Tibial nerve (tissue), 4 donors: ENCODE measurements at places on chromosomes 6 and 20.
A peak's percentile ranks its signal among the peaks of the same experiment; 100 is the strongest.

DNA sequence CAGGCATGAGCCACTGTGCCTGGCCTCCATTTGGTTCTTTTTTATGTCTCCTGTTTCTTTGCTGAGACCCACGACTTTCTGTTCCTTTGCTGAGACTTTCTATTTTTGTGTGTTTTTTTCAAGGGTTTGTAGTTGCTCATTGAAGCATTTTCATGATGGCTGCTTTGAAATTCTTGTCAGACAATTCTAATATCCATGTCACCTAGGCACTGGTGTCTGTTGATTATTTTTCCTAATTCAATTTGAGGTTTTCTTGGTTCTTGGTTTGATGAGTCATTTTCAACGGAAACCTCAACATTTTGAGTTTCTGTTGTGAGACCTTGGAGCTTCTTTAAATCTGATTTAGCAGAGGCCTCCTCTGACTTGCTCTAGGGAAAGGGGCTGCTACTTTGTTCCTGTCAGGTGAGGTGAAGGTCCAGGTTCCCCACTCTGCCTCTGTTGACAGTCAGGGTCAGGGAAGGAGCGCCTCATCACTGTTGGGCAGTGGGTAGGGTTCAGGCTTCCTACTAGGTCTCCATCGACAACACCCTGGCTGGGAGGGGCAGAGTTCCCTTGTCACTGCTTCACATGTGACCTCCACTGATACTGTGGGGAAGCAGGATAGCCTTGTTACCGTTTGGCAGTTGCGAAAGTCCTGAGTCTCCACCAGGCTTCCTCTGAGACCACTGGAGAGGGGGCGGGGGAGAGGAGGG, 67.2 kb upstream of the RNF24 start:
- peak; percentile 44 for DNase-seq

GRCh38 chr6:21556968-21557721, 36.4 kb upstream of the SOX4 start:
- peak; percentile 39 for DNase-seq

DNA sequence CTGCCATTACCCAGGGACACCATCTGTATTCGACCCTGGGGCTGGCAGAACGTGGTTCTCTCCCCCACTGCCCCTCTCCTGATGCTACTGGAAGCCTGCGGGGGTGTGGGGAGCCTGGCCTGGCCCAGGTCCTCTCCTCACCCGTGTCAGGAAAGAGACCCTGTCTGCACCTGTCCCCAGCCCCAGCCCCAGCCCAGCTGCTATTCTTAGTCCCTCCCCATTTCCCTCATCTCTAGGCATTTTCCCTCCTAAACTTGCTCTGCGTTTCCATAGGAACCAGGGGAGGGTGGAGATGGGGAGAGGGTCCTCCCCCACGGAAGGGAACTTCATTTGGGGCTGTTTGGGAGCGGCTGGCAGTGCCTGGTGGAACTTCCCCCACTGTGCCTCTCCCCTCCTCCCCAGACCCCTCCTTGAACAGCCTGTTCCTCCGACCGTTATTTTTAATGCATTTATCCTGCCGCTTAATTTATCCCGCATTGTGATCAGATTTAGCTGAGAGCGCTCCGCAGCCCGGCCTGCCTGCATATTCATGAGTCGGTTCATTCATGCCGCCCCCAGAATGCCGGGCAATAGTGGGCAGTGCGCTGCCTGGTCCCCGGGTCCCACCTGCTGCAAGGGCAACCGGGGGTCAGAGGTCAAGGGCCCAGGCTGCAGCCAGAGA, 31.8 kb upstream of the DLGAP4 start:
- no peak for DNase-seq

DNA sequence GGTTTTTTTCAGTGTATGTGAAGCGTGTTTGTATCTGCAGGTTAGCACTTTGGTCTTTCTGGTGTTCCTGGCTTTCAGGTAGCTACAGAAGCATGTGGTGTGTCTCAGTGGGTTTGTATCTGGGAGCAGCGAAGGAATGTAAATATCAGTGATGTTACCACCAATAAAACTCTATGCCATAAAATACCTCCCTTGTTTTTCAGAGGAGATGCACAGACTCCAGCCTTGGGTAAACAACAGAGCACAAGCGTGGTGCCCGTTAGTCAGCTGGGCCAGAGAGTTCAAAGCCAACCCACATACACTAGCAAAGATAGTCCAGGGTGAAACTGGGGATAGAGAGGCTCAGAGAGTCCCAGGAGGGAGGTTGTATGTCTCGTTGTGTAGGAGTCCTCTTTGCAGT, 393.8 kb downstream of the SMOC2 start:
- no peak for DNase-seq

GRCh38 chr6:8642131-8642530, 206.8 kb upstream of the SLC35B3 start:
- DNase-seq: no peak

GRCh38 chr20:45631184-45631583, at the start of gene WFDC9:
TSS of gene WFDC9 (minus strand) at chr20:45631284. CDS start at chr20:45610181, 21,103 bp downstream.
- DNase-seq: no peak

DNA sequence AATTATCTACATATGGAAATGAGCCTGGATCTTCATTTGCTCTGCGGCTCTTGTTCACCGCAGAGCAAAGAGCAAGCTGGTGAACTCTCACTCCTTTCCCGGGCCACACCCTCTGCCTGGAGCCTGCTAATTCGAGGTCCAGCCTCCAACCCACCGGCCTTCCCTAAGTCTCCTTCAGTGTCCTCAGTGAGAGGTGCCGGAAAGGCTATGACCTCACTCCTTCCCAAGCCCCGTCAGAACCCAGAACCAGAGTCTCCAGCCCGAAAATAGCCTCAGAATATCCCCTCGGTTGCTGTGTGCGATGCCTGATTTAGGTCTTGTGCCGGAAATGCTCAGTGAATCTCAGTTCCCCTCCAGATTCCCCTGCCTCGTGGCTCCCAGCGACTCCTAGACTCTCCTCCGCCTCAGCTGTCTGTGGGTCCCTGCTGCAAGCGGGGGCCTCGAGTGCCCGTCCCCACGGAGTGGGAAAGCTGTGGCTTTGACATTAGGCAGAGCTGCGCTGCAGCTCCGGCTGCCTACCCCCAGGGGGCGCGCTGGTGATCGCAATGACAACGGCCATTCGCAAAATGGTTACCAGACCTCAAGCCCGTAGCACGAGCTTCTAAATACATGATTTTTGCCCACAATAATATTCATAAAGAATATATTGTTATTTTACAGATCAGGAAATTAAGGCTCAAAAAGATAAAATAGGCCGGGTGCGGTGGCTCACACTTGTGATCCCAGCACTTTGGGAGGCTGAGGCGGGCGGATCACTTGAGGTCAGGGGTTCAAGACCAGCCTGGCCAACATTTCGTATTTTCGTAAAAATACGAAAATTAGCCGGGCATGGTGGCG, 4.1 kb upstream of the BNIP5 start:
- peak; percentile 86 for DNase-seq

GRCh38 chr6:116431964-116432595, 29.1 kb upstream of the CALHM6 start:
- no peak for DNase-seq

DNA sequence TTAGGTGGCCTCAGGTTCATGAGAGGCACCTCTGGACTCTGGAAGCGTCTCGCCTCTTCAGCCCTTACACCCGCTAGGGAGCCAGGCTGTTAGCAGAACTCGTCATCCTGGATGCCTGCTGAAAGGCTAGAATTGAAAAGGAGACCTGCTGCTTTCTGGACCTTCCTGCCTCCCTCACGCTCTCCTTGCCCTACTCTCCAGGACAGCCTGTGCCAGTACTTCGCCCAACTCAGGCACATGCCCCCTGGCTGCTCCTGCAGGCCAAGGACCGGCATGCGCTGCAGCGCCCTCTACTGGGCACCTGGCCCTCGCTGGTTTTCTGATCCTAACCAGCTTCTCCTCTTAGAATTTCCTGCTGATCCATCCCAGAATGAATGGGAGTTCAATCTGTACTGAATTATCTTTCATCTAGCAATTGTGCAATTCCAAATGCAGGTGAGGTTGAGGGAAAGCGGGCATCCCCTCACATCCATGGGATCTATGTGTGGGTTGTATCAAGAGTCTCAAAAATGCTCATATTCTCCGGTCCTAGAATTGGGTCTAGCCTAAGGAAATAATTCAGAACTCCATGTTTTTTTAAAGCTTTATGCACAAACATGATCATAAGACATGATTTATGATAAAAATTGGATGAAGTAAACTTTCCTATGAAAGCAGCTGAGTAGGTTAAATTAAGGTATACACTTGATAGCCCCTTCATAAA, 78.0 kb downstream of the PTPN1 start:
- DNase-seq: peak; percentile 38

GRCh38 chr6:30325873-30326525, 728 bp upstream of the TRIM39 start:
- DNase-seq: no peak

- no peak for DNase-seq
Measured at GRCh38 chr6:75855052-75855451, 106.0 kb downstream of the MYO6 start.

GRCh38 chr6:53725791-53726575, 60.4 kb upstream of the KLHL31 start:
- DNase-seq: peak; percentile 64

- no peak for DNase-seq
Measured at GRCh38 chr6:26071135-26071534, 16.1 kb upstream of the HFE start.

GRCh38 chr6:17405944-17406245, 12.5 kb downstream of the CAP2 start:
- no peak for DNase-seq

- DNase-seq: no peak
Measured at GRCh38 chr6:79468587-79468986, 68.6 kb downstream of the LCA5 start.

GRCh38 chr6:107121964-107122495, 6.7 kb upstream of the BEND3 start:
- no peak for DNase-seq

GRCh38 chr20:51871943-51872342, 69.6 kb upstream of the SALL4 start:
- no peak for DNase-seq

DNA sequence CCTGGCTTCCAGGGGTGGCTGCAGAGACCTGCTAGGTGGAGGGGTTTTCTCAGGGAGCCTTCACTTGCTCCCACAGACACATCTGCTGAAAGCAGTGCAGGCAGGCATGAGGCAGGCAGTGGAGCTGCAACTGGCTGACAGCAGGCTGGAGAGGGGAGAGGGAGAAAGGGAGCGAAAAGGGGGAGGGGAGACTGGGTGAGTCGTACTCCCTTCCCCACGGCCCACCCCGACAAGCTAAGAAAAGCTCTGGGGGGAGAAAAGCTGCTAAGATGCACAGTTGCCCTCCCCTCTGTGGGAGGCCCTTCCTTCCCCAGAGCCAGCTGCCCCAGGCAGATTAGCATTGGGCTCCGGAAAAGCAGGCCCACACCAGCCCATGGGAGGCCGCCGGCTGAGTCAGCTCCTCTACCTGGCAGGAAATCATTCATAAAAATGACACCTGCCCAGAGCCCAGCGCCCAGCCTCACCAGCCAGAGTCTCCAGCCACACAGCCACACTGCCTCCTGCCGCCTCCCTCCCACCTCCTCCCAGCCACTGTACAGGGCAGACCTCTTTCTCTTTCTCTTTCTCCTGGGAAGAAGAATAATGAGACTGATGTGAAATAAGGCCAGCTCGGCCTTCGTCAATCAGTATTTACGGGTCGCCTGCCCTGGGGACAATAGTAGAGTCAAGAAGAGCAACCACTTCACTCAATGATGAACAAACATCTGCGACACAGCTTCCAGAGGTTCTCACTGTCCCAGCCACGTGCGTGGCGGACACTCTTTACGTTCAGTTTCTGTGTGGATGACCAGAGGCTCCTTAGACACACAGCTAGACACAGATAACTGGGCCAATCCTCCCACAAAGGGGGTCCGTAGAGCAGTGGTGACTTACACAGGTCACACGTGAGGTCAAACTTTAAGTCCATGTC, 7.7 kb upstream of the C20orf203 start:
- DNase-seq: no peak

DNA sequence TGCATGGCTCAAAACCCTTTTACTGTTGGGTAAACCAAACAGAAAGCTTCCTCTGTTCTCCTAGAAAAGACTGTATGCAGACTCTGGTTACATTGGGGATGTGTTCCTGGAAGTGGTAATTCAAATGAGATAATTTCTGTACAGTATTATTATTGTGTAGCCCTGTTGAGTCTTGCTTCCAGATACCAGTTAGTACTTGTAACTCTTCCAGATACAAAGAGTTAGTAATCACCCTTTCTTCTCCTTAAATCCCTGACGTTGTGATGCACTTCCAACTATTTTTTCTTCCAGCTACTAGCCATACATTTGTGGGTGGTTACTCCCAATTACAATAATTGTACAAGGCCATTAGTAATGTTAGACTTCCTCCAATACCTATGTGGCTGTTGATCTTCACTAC, 42.3 kb upstream of the GRIK2 start:
- DNase-seq: no peak

DNA sequence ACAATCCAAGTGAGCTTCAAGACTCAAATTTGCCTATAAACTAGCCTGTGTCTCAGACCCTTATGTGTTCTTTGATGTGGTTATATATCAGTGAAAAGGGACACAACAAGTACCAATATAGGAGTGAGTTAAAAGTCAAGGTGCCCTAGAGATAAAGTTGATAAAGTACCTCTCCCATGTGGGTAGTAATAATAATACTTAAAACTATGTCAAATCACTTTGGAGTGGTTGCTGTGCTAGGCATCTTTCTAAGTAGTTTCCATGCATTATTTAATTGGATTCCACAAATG, 100.4 kb downstream of the BMP5 start:
- DNase-seq: no peak

DNA sequence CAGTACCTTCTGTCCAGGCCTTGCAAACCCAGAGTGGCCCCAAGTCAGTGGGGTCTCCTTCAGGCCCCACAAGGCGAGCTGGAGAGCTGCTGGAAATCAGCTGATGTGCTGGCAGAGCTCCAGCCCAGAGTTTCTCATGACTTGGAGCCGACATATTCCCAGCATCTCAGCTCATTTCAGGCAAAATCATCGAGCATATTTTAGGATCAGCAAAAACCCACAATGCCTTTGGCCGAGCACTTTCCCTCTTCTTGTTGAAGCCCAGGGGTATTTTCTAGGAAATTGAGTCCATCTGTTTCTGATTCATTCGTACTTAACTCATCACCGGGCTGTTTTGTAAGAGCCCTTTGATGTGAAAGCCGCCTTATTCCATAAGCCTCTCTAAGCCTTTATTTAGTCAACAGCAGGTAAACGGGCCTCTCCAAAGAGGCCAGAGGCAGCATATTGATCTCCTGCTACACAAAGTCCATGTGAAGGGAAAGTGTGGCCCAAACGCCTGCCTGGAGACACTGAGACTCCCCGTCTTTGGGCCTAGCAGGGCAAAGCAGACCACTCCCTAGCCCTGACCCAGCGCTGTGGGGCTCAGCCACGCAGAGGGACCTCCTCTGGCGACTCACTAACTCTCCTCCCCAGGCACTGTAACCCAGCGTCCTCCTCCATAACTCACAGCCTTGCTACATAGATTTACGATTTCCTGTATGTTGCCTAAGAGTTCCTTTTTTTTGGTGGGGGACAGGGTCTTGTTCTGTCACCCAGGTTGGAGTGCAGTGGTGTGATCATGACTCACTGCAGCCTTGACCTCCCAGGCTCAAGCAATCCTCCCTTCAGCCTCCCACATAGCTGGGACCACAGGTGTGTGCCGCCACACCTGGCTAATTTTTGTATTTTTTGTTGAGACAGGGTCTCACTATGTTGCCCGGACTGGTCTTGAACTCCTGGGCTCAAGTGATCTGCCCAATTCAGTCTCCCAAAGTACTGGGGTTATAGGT, 12.1 kb upstream of the C20orf203 start:
- DNase-seq: peak; percentile 40
